IPS DF 6.9 (cell line): ENCODE measurements at places on chromosomes 11 and 22.

GRCh38 chr11:115933564-115933963 lies 429.3 kb upstream of the CADM1 start:
- DNase-seq, result no peak

DNA sequence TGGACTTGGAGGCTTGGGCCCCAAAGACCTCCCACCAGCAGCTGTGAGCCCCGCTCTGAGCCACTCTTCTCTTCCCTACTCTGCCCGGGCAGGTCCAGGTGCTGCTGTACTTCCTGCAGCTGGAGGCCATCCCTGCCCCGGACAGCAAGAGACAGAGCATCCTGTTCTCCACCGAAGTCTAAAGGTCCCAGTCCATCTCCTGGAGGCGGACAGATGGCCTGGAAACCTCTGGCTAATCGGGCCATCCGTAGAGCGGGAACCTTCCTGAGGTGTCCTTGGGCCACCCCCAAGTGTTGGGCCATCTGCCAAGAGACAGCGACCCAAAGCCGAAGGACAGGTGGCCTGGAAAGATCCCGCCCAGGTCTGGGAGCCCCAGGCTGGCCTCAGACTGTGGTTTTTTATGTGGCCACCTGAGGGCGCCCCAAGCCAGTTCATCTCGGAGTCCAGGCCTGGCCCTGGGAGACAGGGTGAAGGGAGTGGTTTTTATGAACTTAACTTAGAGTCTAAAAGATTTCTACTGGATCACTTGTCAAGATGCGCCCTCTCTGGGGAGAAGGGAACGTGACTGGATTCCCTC lies 135.1 kb downstream of the BCR start:
- DNase-seq, result no peak

DNA sequence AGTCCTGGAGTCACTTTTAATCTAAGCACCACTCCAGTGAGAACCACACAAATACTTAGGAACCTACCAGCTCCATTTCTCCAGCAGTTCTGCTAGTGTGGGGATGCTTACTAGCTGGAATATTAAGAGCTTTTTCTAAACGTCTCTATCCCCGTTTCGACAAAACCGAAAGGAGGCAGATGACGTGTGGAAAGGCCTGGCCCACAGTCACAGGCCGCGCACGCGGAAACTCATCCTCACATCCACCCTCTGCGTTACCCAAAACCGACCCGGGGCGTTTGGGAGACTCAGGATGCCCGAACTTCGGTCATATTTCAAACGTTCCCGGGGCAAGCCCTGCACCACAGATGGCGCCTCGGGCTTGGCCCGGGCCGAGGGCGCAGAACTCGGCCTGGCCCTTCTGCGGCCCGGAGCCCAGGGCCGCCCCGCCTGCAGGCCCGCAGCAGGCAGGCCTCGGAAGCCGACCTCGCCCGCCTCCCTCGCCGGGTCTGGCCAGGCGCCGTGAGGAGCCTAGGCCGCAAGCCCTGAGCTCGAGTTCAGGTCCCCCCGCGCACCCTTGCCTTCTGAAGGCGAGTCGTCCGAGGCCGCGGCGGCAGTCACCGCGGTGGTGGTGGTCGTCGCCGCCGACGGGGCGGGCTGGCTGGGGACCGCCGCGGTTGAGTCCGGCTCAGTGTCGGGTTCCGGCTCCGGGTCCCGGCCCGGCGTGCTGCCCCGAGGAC lies 473 bp downstream of the FNBP4 start:
- no peak for DNase-seq

DNA sequence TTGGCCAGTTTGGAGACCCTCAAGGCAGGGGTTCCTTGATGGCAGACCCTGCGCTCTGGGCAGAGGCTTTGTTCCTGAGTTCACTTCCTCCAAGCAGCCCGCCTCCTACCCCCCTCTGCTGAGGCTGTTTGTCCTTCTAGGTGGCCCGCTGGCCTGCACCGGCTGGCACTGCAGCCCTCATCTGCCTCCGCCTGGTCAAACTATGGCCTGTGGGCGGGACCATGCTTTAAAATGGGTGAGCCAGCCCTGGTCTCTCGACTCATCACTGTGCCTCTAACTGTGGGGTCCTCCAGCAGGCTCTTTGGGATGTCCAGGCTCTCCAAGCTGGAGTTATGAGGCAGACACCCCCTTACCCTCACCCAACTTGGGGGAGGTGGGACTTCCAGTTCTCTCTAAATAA lies 114.1 kb upstream of the SLC22A12 start:
- DNase-seq, result no peak

- no peak for DNase-seq
Observed at GRCh38 chr22:32723643-32724042, 77.9 kb upstream of the TIMP3 start.

GRCh38 chr11:30511408-30511807 lies 74.7 kb downstream of the MPPED2 start:
- DNase-seq, result no peak

DNA sequence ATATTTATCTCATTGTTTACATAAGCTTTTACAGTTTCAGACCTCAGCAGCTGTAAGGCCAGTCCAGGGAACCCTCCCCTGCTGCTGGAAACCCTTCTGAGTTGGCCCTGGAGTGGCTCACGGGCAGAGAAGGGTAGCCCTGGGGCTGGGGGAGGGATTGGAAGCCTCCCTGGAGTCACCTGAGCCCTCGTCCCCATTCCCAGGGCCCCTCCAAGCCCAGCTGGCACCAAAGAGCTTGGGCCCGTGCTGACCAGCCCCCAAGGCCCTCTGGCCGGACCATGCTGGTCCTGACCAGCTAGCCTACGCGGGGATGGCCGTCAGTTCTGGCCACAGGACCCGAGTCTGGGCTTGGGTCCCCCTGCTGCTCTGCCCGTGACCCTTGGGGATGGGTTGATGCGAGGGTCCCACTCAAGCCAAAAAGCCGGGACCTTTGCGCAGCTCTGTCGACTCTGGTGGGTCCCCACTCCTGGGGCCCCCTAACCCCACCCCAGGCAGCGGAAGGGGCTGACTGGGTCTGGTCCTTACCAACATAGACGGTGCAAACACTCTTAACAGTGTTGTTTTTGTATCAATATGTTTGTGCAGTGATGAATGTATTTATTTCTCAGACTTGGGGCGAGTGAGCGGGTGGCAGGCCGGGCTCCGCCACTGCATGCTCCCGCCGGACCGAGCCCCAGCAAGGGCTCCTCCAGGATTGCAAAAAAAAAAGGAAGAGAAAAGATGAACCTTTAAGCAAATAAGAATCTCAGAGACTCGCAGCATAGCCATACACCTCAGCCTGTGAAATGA lies 17.5 kb upstream of the TMEM191C start:
- no peak for DNase-seq

- no peak for DNase-seq
Observed at GRCh38 chr11:115362997-115363396, 141.2 kb downstream of the CADM1 start.

- DNase-seq, result no peak
Observed at GRCh38 chr11:15275141-15275540, 160.4 kb downstream of the INSC start.

DNA sequence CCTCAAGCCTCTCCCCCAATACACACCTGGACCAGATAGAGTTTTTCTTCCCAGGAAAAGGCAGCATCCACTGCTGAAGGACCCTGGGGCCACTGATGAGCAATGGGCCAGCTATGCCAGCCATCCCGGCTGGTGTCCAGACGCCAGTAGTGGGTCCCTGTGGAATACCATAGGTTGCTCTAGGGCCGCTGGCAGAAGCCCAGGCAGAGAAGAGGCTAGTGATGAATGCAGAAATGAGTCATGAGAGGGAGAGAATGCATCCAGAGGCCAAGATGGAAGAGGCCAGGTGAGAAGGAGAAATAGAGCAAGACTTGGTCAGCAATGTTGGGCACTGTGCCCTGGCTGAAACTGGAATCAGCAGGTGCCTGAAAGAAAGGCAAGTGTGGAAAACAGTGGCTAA lies 8.9 kb downstream of the HPX start:
- DNase-seq, result no peak

DNA sequence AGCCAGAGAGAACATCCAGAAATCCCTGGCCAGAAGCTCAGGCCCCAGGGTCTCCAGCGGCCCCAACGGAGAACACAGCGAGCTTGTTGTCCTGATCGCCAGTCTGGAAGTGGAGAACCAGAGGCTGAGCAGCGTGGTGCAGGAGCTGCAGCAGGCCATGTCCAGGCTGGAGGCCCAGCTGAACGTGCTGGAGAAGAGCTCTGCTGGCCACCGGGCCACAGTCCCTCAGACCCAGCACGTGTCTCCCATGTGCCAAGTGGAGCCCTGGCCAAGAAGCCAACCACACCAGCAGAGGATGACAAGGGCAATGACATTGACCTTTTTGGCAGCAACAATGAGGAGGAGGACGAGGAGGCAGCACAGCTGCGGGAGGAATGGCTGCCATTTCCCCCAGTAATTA lies 20.6 kb upstream of the SCGB1D1 start:
- DNase-seq, result no peak

DNA sequence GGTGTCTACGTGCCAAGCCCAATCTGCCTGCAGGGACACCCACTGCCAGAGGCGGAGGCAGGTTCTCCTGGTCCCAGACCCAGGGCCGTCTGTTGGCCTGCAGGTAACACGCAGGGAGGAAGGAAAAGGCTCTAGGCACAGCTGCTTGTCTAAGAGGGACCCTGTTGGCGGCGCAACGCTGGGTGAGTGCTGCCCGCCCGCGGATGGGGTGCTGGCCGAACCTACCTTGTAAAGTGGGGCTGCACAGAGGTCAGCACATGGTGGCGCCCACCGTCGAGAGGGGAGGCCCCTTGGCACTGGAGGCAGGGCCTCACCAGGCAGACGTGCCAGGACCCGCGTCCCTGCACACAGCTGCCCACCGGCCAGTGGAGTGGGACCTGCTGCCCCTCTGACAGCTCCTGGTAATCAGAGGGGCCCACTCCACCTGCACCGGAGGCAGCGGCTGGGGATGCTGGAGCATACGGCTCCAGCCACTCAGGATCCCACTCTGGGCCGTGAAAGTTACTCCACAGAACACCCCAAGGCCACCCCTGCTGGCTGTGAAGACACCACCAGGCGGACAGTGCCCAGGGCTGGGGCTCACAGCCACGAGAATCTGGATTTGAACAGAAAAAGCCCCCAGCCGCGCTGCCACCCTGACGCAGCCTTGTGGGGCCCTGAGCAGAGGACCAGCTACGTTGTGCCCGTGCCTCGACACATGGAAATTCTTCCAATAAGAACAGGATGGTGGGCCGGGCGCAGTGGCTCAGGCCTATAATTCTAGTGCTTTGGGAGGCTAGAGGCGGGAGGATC lies 24.0 kb downstream of the TBX1 start:
- no peak for DNase-seq

DNA sequence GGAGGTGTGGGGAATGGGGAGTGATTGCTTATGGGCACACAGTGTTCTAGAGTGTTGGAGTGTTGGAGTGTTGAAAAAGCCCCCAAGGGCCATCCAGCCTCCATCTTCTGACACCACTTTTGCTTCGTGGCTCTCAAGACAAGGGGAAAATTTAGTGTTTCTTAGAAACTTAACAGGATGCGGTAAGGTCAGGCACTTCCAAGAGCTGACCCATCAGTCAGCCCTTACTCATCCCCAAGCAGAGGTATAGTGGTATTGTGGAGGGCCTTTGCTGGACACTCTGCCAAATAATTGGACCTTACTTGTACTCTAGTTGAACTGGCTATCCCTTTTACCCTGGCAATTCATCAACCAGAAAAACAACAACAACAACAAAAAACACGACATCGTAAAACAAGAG lies 14.8 kb upstream of the ALDH3B2 start:
- DNase-seq, result no peak

DNA sequence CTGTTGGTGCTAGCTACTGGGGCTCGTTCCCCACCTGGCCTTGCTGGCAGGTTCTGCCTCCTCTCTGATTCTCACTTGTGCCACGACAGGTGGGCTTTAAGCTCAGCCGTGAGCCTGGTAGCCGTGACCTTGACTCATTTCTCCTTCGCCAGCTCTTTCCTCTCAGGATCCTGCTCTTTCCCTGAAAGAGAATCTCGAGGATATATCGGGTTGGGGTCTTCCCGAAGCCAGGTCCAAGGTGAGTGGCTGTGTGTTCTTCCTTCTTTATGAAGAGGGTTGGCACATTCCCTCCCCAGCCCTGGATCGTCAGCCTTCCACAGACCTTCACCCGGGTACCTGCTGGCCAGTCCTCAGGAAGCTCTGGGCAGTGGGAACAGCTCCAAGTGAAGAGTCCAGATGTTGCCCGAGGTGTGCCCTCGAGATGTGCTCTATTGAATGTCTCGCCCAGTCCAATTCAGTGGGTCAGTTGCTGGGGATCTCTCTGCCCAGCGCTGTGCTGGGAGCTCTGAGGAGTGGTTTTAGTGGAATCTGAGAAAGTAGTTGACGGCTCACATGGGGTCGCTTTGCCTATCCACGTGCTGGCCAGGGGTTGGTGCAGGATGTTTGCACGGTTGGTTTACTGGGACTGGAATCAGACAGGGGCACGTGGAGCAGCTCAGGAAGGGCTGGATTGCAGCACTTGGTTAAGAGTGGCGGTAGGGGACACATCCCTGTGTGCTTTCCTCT lies 1.4 kb downstream of the ZNF74 start:
- DNase-seq, result no peak

DNA sequence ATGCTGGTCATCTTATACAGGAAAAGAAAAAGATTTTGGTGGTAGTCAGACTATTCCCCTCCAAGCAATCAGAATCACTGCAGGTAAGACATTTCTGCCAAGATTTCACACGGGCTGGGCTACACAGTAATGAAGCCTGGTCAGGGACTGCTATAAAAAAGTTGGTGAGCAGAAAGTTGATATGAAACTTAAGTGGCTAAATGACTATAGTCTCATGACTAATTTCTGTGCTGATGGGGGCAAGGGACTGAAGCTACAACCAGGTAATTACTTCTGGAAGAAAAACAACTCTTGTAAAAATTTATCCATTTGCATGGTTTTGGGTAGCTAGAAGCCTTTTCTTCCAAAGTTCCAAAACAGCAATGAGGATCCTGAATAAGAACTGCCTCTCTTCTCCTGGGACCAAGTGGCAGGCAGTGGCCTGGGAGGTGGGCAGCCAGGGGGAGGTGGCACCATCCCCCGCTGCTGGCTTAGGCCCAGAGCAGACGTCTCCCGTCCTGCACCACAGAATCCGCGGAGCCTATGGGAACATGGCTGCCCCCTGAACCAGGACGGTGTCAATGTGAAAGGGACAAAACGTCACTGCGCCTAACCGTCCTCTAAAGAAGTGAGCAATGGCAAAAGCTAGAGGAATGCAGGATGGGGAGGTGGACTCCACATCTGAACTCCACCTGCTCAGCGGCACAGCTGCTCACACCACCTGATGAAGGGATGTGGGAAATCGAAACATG lies 122.6 kb upstream of the LMO1 start:
- DNase-seq, result no peak

- DNase-seq, result no peak
Observed at GRCh38 chr11:14409891-14410290, 50.9 kb upstream of the RRAS2 start.
